ENCODE measurements at places on chromosomes 11 and 22.

GRCh38 chr11:64792482-64792881 is 10.5 kb downstream of the MAP4K2 start:
- DNase-seq, result no peak

- no peak for DNase-seq
Observed at GRCh38 chr11:117396970-117397369, 69.3 kb downstream of the CEP164 start.

GRCh38 chr22:24952837-24953383 is 394 bp downstream of the KIAA1671 start:
- DNase-seq, result peak; percentile 52

DNA sequence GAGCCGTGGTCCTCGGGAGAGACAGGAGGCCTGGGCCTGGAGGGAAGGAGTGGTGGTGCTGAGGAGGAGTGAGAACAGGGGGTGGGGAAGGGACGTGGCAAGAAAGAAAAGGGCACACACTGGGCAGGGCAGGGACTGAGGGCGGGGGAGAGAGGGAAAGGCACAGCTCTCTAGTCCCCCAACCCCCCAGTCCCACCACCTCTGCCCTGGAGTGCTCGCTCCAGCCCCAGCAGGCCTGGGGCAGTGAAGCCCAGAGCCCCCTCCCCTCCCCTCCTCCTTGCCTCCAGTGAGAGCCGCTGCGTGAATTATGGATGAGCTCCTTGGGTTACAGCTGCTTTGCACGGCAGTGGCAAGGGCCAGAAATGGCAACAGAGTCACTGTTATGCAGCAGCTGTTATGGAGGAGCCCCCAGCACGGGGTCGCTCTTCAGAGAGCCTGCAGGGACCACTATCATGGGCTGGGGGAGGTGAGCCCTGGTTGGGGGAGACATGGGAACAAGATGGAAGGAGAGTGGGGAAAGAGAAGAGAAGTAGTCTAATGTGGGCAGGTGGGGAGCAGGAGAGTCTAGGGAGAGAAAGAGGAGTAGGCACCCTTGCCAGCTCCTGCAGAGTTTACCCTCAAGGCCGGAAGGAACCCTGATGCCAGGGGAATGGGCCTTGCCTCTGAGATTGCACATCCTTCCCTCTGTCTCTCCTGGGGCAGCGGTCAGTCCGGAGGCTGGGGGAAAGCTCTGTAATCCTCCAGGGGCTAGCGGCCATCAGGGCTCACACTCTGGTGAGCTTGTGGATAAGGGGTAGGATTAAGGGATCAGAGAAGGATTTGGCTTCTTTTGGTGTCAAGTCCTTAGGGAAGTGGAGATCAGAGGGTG is 3.6 kb downstream of the RTN4RL2 start:
- DNase-seq, result no peak

DNA sequence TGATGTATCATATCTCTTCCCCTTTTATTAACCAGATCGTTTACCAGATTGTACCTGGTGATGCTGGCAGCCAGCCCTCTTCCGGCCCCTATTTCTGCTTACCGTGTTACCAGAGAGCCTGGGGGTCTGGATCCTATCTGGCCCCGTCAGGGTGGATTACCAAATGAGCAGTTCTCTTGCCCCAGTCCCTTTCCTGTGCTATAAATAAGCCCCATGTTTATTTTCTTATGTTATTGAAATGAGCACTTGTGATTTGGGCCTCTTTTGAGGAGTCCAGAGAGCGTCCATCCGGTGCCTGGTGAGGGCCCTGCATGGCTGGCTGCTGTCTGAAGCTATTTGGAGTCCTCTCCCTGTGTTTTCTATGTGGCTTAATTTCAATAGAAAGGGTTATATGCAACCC is 59.5 kb downstream of the ALX4 start:
- no peak for DNase-seq

DNA sequence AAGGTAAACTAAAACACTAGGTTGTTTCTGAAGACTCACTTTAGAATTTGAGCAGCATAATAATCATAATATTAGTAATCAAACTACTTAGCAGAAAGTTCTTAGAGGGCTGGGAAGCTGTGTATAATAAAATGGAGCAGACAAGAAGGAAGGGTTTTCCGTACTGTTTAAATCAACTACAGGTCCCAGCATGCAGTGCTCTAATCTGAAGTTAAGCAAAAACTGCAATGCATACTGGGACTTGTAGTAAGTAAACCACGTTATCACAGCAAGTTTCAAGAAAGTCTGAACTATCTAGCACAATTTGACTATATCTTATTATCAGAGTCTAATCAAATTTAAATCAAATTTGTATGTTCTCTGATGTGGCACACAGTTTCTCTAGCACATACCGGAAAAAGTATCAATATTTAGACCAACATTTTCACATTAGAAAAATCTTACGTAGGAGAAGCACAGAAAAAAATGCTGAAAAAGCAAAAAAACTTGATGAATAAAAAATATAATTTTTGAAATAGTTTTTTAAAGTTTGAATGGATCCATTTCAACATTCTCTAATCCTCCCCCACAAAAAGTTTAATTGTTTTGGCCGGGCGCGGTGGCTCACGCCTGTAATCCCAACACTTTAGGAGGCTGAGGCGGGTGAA is 8.2 kb downstream of the PHF21A start:
- DNase-seq, result peak; percentile 87

- DNase-seq, result no peak
Observed at GRCh38 chr11:11409224-11409623, 56.2 kb upstream of the CSNK2A3 start.

DNA sequence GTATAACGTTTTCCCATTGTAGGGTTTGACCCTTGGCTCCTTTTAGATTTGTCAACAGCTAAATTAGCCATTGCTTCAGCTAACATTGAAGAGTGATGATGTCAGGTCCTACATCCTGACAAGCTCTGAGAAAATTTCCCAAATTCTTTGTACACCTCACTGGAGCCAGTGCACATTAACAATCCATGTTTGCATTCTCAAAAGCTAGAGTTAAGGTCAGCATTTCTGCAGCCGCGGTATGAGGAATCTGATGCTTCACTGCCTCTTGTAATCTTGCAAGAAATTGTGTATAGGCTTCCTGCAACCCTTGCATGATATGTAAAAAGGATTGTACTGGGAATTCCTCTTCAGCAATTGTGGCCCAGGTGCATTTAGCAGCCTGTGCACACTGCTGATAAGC is 33.1 kb upstream of the NCAM1 start:
- DNase-seq, result no peak
